MV-4-11 (cell line): ENCODE measurements at places on chromosomes 11 and 22.

DNA sequence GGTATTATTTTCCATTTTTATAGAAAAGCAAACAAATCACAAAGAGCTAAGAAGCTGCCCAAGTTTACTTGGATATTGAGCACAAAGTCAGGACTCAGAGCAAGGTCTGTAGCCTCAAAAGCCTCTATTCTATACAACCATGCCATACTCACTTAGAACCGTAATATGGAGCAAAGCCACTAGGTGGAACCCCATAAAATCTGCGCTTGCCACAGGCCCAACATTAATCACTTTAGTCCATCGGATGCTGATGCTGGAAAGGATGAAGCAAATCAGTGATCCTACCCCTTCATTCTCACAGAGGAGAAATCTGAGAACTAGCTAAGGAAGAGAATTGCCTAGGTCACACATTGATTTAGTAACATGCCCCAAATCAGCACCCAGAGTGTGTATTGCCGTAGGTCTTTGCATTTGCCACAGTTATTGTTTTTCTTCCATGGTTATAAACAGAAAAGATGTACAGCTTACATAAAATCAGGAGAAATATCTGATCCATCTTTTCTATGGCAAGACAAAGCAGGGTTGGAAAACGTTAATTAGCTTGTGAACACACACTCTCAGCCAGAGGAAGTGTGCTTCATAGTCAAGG, 56.7 kb upstream of the RAB38 start:
- DNase-seq = peak; percentile 15

- no peak for DNase-seq
Measured at GRCh38 chr11:110990311-110990710, 255.2 kb upstream of the POU2AF2 start.

DNA sequence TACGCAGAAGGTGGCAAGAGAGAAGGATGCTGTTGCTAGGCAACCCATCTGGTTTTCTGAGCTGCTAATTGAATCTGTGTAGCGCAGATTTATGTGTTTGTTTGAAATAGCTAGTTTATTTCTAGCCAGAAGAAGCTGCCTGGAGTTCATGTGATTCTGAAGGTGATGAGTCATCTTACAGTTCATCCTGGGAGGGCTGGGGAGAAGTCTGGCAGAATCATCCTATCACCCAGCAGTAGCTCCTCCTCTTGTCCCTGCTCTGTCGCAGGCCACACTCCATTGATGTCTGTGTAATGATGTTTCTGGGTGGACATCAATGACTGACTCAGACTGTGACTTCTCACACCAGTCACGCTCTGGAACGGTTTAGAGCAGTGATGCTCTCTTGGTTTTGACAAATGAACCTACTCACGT, 4.8 kb upstream of the FBXO7 start:
- peak; percentile 33 for DNase-seq

DNA sequence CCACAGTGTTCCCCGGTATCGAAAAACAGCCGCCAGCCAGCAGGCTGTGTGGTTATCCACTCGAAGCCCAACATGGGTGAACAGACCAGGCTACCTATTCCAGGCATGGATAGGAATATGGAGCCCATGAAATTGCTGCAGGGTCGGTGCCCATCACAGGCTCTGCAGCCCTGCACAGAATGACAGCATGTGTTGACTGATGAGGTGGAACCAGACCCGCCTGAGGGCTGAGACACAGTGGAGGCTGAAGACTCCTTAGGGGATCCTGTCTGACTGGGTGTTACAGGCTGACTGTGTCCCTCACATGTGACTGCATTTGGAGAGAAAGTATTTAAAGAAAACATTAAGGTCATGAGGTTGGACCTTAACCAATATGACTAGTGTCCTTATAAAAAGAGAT, 6.2 kb upstream of the YPEL1 start:
- DNase-seq = no peak

GRCh38 chr11:114039551-114039950, 20.0 kb upstream of the ZBTB16 start:
- no peak for DNase-seq
